Upper lobe of left lung (tissue), 6 donors: ENCODE measurements at places on chromosomes 16 and 17. TPM values are rescaled to one million over a fixed set of nuclear protein-coding genes. Genes with fewer than 3 reads are reported as not detected.

C16orf86 gene
- 6.8 TPM for total RNA-seq

MEFV gene
- total RNA-seq: 12.8 TPM

GGT6 gene
- total RNA-seq: 11.4 TPM

MT4 gene
- total RNA-seq: not detected

BRIP1 gene
- total RNA-seq: 0.76 TPM
